ENCODE measurements at places on chromosomes 6 and 20.

DNA sequence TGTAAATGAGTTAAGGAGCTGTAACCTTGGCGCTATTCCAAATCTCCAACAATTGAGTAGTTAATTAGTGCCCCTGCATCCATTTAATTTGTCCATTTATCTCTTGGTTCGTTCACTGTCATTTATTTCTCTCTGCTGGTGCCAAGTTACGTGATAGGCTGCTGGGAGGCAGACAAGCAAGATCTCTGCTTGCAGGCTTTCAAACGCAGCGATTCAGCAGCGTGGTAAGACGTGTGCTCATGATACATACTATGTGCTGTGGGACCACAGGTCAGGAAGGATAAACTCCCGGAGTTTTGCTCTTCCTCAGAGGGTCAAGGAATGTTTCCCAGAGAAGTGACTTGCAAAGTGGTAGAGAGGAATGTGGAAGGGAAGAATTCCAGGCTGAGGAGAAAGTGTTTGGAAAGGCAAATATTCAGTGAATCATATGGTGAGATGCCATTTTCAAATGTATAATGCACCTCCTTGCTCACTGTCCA is 46.4 kb downstream of the UTRN start:
- DNase-seq, result no peak

DNA sequence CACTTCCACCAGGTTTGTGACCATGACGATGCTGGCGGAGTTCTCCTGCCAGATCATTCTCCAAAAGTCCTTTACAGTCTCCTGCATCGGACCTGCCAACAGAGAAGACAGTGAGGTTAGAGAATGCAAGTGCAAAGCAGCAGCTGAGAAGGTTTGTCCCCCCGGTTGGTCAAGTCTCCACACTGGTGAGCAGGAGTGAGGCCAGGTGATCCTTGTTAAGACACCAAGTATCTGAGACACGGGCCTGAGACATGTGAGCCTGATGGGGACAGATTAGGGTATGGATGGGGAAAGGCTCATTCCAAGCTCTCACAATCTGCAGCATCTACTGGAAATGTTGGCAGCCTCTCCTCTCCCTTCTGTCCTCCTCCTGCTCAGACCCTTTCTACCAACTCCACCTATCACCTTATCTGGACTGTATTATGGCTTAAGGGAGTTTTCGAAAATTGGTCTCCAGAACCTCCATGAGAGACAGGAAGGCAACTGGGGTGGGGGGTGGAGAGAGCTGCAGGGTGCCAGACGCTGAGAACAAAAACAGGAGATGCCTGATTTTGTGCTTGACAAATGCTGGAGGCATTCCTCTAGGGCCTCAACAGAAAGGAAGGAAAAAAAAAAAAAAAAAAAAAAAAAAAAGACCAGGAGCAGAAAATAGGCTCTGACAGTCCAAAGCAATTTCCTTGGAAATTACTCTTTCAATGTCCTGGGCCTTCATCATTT is 500.4 kb upstream of the CHD6 start:
- DNase-seq, result no peak

- no peak for DNase-seq
These were observed 60.0 kb upstream of the PBOV1 start for GRCh38 chr6:138278326-138278725.

GRCh38 chr6:25318589-25318988 is 39.4 kb downstream of the CARMIL1 start:
- DNase-seq, result no peak

DNA sequence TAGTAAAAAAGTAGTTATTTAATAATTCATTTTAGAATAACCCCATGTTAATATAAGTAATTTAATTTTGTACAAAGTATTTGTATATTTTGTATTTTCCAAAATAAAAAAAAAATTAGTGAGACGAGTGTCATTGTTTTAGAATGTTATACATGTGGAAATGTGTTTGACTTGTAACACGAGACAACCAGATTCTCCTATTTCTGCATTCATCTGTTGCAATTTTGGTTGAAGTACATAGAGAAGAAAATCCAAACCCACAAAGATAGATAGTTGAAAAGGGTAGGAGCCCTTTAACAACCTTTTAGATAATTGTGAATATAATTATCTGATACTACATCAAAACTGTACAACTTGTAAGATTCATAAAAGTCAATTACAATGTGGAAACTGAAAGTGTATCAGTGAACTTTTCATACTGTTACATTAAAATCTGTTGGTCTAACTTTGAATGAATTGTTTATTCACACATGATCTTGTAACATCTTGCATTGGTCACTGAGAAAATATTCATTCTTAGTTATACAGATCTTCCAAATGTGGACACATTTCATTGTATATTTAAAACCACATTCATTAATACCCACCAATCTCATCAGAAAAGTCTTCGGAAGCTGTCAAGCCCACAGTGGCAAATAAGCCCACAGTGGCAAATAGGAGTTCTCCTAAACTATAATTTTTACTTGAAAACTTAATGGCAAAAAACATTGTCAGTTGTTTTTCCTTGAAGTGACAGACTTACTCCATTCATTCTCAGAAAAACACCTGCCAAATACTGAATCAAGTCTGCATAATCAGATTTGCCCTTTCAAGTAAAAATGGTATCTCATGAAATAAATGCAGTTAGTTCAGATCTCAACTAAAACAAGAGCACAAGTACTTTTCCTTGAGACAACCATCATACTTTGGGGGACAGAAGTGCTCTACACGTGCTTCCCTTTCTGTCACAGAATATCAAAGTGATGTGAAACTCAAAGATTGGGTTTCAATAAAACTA is 52.8 kb downstream of the FKBP5 start:
- no peak for DNase-seq

DNA sequence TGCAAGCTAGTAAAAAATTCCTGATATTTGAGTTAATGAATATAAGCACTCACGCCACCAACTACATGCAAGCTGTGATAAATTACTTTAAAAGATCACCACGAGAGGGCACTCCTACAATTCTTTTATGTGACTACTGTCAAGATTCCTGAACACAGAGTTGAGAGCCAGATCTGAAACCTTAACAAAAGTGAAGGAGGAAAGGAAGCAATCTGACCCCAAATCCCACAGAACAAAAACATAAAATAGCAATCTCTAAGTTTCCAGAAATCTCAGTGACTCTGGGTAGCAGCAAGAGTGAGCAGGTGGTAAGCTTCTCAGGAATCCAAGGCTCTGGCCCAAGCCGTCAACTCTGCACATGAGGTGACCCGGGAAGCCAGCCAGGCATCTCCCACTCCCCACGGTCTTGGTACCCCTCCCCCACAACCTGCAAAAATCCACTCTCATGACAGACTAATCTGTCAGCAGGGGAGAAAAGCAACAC is 55.1 kb downstream of the STAU1 start:
- no peak for DNase-seq
